Mesenteric fat pad (tissue), 1 donor: ENCODE measurements at places on chromosomes 7 and 10. TPM values are rescaled to one million over a fixed set of nuclear protein-coding genes. Genes with fewer than 3 reads are reported as not detected.

DNA sequence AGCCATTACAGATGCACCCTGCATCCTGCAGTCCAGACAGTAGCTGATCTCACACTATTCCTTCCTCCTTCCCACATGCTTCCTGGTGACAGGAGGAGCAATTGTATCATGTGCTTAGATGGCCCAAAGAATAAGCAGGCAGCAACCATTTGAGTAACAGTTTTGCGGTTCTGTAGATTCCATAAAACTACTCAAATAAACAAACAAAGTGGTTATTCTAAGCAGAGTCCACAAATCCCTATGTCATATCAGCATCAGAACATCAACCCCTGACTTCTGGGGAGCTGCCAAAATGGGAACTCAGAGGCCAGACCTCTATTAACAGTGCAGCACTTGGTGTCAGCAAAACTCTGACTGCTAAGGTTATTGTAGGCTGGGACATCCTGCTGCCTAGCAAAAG is 226.0 kb downstream of the SORCS1 start:
- DNase-seq, result no peak

DNA sequence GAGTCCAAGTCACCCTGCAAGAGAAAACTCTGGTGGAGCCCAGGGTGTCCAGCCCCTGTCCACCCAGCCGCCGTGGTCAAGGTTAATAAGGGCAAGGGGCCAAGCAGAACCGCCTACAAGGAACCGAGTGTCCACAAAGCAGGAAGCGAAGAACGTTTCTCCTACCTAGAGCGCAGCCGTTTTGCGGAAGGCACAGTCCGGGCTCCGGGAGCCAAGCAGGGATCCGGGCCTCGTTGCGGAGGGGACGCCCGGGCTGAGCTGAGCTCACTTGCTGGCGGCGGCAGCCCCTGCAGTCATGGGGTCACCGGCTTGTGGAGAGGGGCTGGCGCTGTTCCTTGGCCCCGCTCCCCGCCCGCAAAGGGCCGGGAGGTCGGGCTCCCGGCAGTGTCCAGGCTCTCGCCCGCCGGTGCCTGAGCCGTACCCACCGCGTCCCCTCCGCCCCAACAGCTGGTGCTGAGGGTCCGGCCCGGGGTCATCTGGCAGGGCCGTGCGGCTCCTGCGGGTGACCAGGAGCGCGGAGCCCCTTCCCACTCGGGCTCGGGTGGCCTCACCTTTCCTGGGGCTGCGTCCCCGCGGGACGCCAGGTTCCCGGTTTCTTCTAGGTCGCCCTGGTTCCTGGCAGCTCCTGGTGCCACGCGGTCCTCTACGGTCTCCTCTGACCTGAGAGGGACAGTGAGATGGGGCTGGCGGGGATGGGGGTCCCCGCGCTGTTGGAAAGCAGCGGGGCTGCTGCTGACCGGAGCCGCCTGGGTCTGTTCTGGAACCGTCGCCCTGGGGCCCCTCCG is 14.0 kb upstream of the ZNF273 start:
- no peak for DNase-seq

DNA sequence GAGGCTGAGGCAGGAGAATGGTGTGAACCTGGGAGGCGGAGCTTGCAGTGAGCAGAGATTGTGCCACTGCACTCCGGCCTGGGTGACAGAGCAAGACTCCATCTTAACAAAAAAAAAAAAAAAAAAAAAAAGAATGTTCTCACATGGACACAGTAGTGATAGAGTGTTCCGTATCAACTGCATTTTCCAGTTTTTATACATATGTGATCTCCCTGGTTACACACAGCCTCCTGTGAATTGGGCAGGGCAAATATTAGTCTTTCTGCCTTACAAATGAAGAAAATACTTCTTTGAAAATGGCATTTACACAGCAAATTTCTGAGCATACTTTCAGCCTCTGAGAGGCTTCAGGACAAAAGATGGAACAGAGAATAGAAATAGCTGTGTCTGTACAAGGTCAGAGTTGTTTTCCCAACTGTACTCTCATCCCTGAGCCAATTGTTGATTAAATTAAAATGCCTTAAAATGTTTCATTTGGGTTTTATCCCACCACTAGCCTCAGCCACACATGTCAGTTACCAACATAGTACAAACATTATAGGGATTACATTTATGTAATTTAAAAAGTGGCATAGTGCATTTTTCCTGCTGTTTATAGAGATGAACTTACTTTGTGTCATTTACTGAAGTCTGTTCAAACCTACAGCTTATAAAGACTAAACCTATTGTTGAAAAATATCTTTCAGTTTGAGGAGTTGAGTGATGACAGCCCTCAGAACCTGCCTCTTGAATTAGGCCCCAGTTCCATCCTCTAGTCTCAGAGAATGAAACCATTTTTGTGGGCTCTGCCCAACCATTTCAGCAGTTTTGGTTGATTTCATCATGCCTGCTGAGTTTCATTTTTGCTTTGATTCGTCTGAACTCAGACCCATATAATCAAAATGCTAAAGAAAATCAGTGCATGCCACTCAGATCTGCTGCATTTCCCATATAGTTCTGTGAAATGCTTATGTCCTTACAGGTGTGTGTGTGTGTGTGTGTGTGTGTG is 609.4 kb upstream of the C7orf33 start:
- no peak for DNase-seq

- no peak for DNase-seq
Measured at GRCh38 chr7:131613909-131614308, 57.5 kb upstream of the PODXL start.

- DNase-seq, result no peak
Measured at GRCh38 chr7:131011976-131012375, 278.0 kb upstream of the KLF14 start.

DNA sequence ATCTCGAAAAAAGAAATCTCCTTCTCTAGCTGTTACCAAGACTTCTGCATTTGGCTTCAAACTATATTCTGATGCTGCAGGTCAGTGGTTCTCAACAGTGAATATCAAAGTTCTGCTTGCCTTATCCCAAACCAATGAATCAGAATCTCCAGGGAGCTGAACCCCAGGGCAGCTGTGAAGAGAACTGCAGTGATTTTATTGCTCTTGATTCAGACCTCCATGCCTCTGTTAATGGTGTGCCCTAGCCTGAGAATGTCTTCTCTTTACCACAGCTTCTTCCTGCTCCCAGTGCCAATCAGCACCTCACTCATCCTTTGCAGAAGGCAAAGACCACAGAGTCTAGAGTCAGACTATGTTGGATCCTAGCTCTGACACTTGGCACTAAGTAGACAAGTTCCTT is 46.2 kb upstream of the MRLN start:
- DNase-seq, result no peak

- DNase-seq, result no peak
Measured at GRCh38 chr7:26567266-26567665, 275.6 kb downstream of the SNX10 start.

DNA sequence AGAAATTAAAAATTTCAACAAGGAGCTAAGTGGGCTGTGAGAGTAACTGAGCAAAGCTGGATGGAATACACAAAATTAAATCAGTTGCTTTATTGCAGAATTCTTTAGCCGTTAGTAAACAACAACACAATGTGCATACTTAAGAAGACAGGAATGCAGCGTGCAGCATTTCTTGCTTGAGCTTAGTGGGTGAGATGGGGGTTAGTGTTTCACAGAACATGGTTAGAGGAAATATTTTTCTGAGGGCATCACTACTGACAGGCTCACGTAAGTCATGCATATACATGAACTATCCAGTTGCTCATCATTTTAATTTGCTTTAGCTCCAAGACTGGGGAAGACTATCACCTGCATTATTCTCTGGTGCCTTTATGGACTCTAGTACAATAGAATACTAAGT is 80.8 kb downstream of the CD36 start:
- no peak for DNase-seq

DNA sequence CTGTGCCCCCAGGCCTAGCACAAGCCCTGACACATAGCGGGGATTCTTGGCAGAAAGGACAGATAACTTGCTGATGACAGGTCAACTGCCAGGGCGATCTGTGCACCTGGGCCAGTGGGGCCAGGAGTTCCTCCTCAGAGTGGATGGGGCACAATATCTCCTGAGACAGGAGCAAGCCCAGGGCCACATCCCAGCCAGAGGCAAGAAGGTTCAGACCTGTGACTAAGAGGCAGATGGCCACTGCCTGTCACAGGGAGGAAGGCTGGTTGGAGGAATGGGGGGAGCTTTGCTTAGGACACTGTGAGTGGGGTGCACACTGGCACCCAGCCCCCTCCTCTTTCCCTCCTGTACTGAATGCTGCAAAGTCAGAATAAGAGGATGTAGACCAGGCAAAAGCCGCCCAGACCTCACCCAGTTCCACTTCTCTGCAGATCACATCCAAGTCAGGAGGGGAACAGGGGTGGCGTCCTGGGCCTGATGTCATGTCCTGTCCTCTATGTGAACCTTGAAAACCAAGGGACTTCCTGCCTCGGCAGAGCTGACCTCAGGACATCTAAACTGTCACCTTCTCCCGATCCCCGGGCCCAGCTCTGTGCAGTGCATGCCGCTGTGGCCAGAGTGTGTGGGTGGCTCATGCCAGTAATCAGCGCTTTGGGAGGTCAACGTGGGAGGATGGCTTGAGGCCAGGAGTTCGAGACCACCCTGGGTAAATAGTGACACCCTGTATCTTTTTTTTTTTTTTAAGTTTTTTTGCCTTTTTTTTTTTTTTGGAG is 1.3 kb downstream of the GUSB start:
- DNase-seq, result peak; percentile 89

- DNase-seq, result no peak
Measured at GRCh38 chr10:62511238-62511637, 137.1 kb downstream of the ZNF365 start.

GRCh38 chr7:44073664-44074348 is 8.4 kb upstream of the PGAM2 start:
- DNase-seq, result no peak

DNA sequence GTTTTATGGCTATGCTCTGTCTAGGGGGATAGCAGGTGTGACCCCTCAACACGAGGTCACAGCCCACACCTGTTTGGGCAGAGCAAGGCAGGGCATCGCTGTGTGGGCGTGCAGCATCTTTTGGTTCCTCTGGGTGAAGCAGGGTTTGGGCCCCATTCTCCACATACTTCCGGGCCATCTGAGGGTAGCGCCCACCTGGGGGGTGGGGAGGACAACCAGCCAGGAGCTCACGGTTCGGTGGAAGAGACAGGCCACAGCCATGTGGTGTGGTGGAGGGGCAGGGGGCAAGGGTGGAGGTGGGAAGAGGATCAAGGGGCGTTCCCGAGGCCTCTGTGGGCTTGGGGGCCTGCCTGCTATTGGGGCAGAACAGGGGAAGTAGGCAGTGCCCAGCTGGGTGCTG is 2.4 kb downstream of the SH2B2 start:
- no peak for DNase-seq

GRCh38 chr10:52378124-52378523 is 64.0 kb downstream of the DKK1 start:
- DNase-seq, result no peak

GRCh38 chr10:126744571-126744970 is 74.1 kb upstream of the C10orf90 start:
- DNase-seq, result no peak

DNA sequence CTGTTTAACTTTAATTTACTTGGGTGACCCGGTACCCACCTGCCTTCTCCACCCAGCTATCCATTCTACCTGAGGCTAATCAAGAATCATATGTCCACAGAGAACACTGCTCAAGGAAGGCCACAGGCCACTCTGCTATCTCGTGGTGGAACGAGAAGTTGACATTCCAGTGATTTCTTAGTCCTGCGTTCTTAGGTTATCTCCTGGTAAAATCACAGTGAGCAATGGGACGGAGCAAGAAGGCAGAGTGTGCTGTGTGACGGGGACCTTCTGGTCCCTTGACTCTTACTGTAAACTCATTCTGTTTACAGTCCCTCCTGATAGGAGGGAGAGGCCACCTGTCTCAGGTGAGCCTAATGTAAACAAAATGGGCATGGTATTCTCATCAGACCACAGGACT is 256.6 kb downstream of the TNS3 start:
- DNase-seq, result no peak

DNA sequence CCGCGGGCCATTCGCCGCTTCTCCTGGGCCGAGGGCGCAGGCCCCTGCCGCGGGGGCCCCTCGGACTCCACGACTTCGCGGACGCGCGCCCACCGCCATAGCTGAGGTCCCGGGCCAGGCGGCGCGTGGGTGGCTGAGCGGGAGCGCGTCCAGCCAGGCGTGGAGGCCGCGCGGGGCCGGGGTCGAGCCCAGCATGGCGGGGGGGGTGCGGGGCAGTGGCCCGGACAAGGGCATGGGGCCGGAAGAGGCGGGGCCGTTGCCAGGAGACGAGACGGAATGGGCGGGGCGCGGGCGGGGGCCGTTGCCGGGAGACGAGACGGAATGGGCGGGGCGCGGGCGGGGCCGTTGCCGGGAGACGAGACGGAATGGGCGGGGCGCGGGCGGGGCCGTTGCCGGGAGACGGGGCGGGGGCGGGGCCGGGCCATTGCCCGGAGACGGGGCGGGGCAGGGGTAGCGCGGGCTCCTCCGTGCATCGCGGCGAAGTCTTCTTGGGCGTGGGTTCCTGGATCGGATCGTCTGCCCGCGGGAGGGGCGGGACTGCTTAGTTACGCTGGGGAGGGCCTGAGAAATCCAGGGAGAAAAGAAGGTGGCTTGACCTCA is 14.8 kb downstream of the ADAM8 start:
- DNase-seq, result peak; percentile 96

- DNase-seq, result no peak
Measured at GRCh38 chr10:98077223-98077622, 46.8 kb upstream of the CRTAC1 start.

GRCh38 chr7:157415486-157415885 is 78.7 kb downstream of the DNAJB6 start:
- no peak for DNase-seq

GRCh38 chr10:100041306-100042002 is 31.7 kb upstream of the DNMBP start:
- DNase-seq, result no peak

- DNase-seq, result no peak
Measured at GRCh38 chr10:377228-377627, 242.0 kb downstream of the ZMYND11 start.

- DNase-seq, result no peak
Measured at GRCh38 chr7:46565253-46566096, 644.4 kb upstream of the IGFBP3 start.

GRCh38 chr7:4168541-4168940 is 513.6 kb upstream of the FOXK1 start:
- no peak for DNase-seq

DNA sequence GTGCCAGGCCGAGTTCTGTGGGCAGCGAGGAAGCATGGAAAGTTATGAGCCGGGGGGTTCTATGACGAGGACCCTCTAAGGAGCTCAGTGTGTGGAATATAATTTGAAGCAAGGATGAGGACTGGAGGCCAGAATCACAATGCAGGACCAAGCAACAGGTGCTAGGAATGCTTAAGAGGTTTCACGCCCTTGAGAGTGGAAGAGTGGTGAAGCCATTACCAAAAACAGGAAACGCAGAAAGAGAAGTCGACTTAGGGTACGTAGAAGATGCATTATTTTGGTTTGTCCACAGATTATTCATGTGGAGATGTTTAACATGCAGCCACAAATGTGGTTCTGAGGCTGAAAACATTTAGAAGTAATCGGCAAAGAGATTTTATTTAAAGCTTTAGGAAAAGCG is 78.7 kb downstream of the PIP4K2A start:
- no peak for DNase-seq

Gene AKR1C2
- total RNA-seq, result 767 TPM

Gene CFAP43
- total RNA-seq, result 0.06 TPM

Gene CTNNA3
- total RNA-seq, result 0.10 TPM

Gene TMEM225B
- 0.55 TPM for total RNA-seq

Gene ACSM6
- not detected for total RNA-seq

Gene PYROXD2
- total RNA-seq, result 22.4 TPM

Gene TMEM213
- total RNA-seq, result not detected

Gene CDH23
- total RNA-seq, result 9.7 TPM

Gene CLDN3
- not detected for total RNA-seq
